Temporal lobe (tissue), 4 donors: ENCODE measurements at places on chromosomes 4 and X. TPM values are rescaled to one million over a fixed set of nuclear protein-coding genes. Genes with fewer than 3 reads are reported as not detected.

XKRX gene
- not detected for total RNA-seq

NHS gene
- total RNA-seq = 5.7 TPM

ARMCX4 gene
- 11.8 TPM for total RNA-seq

SCD5 gene
- 271 TPM for total RNA-seq

ENPEP gene
- 1.7 TPM for total RNA-seq
